A549 treated with Mapracorat at 1 μM for 4 hours (cell line): ENCODE measurements at places on chromosomes 1 and 21. TPM values are rescaled to one million over a fixed set of nuclear protein-coding genes. Genes with fewer than 3 reads are reported as not detected.

The WNT3A gene
- total RNA-seq, result 0.04 to 0.06 TPM in 2 of 5 replicates, not detected in the others

The TIE1 gene
- not detected in 5 replicates for total RNA-seq

The HPDL gene
- 2.6 to 4.5 TPM (median 3.6 TPM) in 5 replicates for total RNA-seq

The TMEM52 gene
- total RNA-seq, result 0.30 to 1.3 TPM (median 0.85 TPM) in 5 replicates

The SELL gene
- total RNA-seq, result 0.13 to 0.65 TPM (median 0.19 TPM) in 4 of 5 replicates, not detected in the other

The CDC14A gene
- 1.9 to 2.6 TPM (median 2.4 TPM) in 5 replicates for total RNA-seq

The OR6F1 gene
- total RNA-seq, result not detected in 5 replicates

The PRAMEF9 gene
- not detected in 5 replicates for total RNA-seq

The NBL1 gene
- 28.7 to 54.9 TPM (median 46.2 TPM) in 5 replicates for total RNA-seq

The TNNI3K gene
- total RNA-seq, result 0.22 TPM in 1 of 5 replicates, not detected in the others

The ZNF691 gene
- 6.0 to 7.9 TPM (median 6.5 TPM) in 5 replicates for total RNA-seq

The SPRR1B gene
- total RNA-seq, result not detected in 5 replicates

The GPR25 gene
- total RNA-seq, result not detected in 5 replicates

The ARMH1 gene
- total RNA-seq, result 0.38 to 1.2 TPM (median 0.98 TPM) in 5 replicates

The CD247 gene
- 0.30 to 0.93 TPM (median 0.45 TPM) in 5 replicates for total RNA-seq

The NHLH2 gene
- total RNA-seq, result not detected in 5 replicates

The RGL1 gene
- total RNA-seq, result 0.64 to 0.95 TPM (median 0.82 TPM) in 5 replicates

The LGR6 gene
- 0.43 to 0.93 TPM (median 0.71 TPM) in 5 replicates for total RNA-seq

The RAB7B gene
- total RNA-seq, result 0.92 to 1.7 TPM (median 0.96 TPM) in 5 replicates

The AQP10 gene
- not detected in 5 replicates for total RNA-seq

The ABCA4 gene
- total RNA-seq, result 0.10 to 0.26 TPM (median 0.12 TPM) in 4 of 5 replicates, not detected in the other

The SPOCD1 gene
- total RNA-seq, result 3.3 to 4.5 TPM (median 3.8 TPM) in 5 replicates

The NR1I3 gene
- not detected in 5 replicates for total RNA-seq

The SLC45A1 gene
- total RNA-seq, result 6.6 to 11.3 TPM (median 9.2 TPM) in 5 replicates

The RAB25 gene
- 0.29 TPM in 1 of 5 replicates, not detected in the others for total RNA-seq

The TXNDC12 gene
- total RNA-seq, result 35.1 to 41.4 TPM (median 36.4 TPM) in 5 replicates

The OLFM3 gene
- not detected in 5 replicates for total RNA-seq

The CACNA1E gene
- not detected in 5 replicates for total RNA-seq

The RERE gene
- total RNA-seq, result 22.1 to 24.8 TPM (median 23.2 TPM) in 5 replicates

The SYT6 gene
- 0.34 to 0.57 TPM (median 0.38 TPM) in 5 replicates for total RNA-seq

The MIXL1 gene
- total RNA-seq, result 0.23 TPM in 1 of 5 replicates, not detected in the others

The METTL18 gene
- total RNA-seq, result 4.4 to 6.5 TPM (median 4.9 TPM) in 5 replicates

The SEMA6C gene
- 1.5 to 2.6 TPM (median 1.7 TPM) in 5 replicates for total RNA-seq

The AK4 gene
- total RNA-seq, result 25.3 to 33.0 TPM (median 28.0 TPM) in 5 replicates

The SLC1A7 gene
- total RNA-seq, result not detected in 5 replicates

The F13B gene
- not detected in 5 replicates for total RNA-seq

The SERINC2 gene
- total RNA-seq, result 18.4 to 34.0 TPM (median 27.5 TPM) in 5 replicates

The FCMR gene
- 4.7 to 6.4 TPM (median 4.9 TPM) in 5 replicates for total RNA-seq

The GIPC2 gene
- total RNA-seq, result 0.03 to 0.07 TPM in 2 of 5 replicates, not detected in the others
